ENCODE measurements at places on chromosomes 12 and 14.

DNA sequence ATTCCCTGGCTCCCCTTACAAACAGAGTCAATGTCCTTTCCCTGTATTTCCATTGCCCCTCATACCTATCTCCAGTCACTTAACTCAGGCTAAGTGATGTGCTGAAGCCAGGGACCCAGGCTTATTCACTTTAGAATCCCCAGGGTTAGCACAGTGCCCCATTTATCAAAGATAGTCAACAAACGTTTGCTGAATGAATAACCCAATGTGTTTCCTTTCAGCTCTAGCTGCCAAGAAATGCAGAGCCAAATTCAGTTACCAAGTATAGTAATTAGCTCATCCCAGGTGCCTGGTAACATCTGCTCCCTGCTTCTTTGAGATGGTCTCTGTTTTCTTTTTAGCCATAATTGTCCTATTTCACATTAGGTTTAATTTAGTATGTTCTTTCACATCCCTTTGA, 189.5 kb downstream of the PHLDA1 start:
- no peak for DNase-seq

- DNase-seq, result no peak
These were observed 63.8 kb downstream of the SUSD6 start for GRCh38 chr14:69675245-69675583.

GRCh38 chr12:2384533-2385351, 332.0 kb downstream of the CACNA1C start:
- DNase-seq, result no peak

GRCh38 chr12:112734859-112735695, 56.5 kb upstream of the RPH3A start:
- no peak for DNase-seq

DNA sequence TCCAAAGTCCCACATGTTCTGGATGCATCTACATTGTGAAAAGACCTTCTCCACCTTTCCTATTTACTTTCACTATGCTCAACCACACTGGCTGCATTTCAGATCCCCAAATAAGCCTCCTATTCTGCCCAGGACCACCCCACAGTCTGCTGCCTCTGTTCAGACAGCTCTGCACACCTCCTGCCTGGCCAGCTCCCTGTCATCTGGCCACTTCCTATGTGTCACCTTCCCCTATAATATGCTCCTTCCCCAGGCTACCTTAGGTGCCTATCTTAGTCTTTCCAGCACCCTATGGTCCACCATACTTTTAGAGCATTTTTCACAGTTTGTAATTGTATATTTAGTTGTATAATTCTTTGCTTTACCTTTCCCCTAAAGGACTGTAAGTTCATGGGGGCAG, 50.5 kb downstream of the IFNG start:
- no peak for DNase-seq

DNA sequence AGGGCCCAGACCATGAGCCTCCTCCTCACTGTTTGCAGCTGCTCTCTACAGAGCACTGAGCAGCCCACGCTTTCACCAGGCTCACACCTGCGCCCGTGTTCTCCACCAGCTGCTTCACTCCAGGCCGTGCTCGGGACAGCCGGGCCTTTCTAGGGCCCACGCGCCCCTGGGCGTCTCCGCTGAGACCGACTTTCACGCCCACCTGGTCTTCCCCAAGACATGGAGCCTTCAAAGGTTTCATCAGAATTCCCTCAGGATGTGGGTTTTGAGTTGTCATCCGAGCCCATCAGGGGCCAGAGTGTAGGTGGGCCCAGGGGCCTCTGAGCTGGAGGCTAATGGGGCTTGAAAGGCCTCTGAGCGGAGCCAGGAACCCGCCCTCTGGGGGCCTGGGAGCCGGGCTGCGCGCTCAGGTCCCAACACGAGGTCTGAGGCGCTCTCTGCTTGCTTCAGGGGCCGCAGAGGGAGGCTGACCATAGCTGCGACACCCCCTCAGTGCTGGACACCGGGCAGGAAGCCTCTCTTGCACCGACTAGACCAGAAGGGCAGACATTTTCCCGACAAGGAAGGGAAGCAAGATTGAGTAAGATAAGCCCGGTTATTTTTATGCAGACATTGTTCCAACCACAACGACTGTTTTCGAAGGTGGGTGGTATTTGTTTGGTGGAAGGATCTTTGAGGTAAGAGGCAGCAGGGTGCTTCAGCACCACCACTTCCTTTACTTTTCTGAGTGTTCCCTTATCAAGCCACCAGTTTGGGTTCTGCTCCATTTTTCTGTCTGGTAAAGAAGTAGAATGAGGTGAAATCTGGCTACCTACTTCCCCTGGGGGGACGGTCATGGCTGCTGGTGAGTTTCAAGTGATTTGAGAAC, 125.0 kb upstream of the FUT8 start:
- no peak for DNase-seq

Data from glomerular endothelial cell (primary cell).